ENCODE measurements at places on chromosomes 1 and 21.

- ATAC-seq = no peak
Observed at GRCh38 chr21:25925936-25926335, 191.2 kb downstream of the GABPA start.

GRCh38 chr1:89286549-89287180 lies 14.0 kb upstream of the GBP5 start:
- peak; percentile 79 for ATAC-seq

DNA sequence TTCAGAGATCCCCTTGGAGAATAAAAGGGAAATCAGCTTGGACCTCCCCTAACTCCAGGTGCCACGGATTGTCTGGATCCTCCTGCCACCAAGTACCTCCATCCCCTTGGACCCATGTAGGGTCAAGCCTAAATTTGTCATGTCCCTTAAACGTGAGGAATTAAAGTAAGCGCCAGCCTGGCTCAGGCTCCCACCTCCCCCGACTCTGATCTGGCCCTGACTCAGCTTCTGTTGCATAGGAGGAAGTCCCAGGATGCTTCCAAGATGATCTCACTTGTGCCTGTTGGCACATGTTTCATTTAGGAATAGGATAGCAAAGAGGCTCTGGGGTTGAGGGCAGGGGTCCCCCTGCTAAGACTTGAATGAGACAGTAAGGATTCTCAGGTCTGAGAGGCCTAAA lies 231.9 kb upstream of the JUN start:
- no peak for ATAC-seq

DNA sequence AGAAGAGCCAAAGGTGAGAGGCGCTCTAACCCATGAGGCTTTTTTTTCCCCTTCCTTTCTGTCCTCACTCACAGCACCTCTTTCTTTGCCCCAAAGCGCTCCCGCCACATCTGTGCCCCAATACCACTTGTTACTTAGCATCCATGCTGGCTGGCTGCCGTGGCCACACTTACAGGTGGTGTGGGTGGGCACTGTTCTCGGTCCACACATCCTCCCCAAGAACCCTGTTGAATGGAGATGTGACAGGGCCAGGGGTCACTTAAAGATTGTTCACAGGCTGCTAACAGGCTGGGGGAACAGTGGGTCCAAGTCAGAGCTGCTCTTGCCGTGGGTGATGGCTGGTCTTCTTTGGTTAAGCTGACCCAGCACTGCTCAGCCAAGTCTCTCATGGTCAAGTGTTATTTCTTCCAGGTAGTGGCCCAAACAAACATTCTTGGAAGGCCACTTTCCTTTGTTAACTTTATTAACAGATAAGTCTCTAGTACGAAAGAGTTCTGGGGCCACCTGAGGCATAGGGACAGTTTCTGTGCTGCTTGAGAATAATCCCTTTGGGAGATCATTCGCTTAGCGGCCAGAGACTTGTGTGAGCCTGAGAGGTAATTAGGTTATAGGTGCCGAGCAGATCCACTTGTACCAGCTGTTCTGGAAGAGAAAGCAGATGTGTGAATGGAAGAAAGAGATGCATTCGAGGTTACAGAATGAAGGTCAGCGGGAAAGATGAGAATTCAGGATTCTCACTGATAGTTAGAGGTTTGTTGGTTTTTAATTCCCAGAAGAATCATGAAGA lies 62.6 kb upstream of the IRF2BP2 start:
- no peak for ATAC-seq

DNA sequence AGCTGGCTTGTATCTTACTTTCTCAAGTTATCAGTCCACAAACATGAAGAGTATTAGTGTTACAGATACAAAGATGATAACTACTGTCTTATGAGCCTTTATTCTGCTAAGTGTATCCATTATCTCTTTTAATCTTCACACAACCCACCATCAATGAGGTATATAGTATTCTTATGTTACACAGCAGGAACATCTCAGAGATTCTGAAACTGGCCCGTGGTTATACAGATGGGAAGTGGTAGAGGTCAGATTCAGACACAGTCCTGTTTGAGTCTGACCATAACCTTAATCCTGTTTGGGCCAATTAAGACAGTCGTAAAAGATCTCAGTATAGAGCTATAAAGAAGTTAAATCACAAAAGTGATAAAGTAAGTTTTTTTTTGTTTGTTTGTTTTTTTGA lies 5.1 kb upstream of the TMEM269 start:
- ATAC-seq = no peak

DNA sequence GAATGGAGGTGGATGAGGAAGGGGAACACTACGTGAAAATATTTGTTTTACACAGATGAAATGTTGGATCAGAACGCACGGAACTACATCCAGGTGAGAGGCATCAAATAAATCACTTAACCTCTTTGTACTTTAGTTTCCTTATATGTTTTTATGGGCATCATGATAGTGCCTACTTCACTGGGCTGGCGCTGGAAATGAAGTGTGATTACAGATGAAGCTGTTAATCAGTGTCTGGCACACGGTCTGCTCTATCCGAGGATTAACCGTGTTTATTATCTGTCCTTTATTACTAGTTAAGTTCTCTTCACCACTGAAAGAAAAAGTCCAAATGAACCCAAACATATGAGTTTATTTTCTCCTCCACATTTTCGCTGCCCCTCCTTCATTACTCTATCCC lies 96.0 kb upstream of the TRABD2B start:
- ATAC-seq = no peak

GRCh38 chr21:45105906-45106485 lies 31.6 kb downstream of the ADARB1 start:
- no peak for ATAC-seq

GRCh38 chr1:194774535-194774934 lies 1588.1 kb upstream of the B3GALT2 start:
- ATAC-seq = no peak

DNA sequence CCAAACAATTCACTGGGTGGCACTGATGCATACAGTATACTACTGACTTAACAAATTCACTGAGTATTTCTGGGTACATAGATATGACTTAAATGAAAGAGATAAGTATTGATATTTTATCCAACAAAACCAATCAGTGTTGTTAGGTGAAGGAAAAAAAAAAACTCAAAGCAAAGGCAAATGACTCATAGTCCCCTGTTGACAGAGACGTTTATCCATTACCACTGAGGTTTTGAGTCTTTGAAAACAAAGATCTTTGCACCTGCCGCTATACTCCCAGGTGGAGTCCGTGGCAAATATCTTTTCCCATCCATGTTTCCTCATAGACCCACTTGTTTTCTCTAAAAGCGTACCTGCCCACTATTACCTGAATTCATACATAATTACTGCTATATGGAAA lies 18.4 kb downstream of the DYNLT5 start:
- peak; percentile 30 for ATAC-seq

DNA sequence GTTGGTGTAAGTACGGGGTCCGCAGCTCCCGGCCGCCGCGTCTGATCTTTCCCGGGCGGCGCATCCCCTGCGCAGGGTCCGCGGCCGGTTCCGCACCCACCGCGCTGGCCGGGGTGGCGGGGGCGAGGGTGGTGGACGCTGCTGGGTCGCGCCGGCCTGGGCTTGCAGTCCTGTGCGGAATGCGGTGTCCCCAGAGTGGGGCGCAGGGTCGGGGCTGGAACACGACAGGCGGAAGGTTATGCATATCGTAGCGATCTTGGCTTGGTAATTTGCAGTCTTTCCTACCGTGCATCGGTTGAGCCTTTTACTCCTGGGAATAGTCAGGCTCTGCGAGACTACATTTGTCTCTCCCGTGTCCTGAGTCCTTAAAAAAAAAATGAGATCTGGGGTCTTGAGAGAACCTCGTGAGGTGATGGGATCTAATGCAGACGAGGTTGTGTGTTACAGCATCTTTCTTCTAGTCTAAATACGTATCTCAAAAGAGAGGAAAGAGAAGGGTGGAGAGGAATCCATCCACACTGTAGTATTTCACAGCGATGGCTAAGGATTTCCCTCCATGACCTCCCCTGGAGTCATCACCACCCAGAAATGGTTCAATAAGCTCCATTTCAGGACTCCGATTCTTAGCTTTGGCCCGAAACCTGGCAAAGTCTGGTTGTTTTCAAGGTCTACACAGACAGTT lies 572 bp downstream of the ATP1B1 start:
- no peak for ATAC-seq

DNA sequence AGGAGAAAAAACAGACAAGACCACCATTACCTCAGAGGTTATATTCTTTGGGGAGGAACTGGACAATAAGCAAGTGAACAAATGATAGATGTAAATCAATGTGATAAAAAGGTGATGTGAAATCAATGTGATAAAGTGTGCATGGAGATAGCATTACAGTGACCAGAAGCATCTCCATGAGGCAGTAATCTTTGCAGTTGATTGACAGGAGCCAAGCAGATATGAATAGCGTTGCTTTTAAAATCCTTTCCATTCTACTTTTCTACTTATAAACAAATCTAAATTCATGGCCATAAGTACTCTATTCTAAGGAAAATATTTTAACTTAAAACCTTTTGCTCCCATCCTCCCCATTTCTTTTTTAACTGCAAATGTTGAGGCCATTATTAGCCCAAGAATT lies 2.8 kb upstream of the H3-3A start:
- no peak for ATAC-seq

DNA sequence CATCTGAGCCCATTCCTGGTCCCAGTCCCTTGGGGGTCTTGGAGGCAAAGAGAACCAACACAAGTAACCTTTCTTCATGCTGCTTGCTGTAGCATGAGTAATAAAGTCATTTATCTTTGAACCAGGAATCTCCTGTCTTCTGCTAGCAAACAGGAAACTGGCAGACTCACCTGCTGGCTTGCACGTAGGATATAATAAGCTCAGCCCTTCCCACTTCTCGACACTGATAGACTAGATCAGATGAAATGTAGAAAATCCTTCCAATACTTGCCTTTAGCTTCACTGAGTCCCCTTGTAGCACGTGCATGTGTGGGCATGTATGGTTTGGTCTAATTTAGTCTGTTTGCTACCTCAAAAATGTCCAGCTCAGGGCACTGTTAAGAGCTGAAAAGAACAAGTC lies 6.5 kb upstream of the TFF2 start:
- ATAC-seq = no peak

DNA sequence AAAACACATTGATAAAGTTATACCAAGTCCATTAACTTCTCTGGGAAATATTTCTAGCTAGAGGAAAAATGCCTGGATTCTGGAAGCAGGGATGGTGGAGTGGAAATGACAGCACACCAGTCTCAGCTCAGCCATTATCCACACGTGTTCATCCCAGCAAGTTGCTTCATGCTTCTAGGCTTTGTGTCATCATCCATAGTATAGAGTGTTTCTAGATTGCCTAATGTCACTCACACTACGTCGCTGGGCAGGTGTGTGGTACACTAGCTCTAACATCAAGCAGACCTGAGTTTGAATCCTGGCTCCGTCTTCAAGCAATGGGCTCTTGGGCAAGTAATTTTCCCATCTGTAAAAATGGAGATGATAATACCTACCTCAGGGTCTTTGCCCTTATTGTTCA lies 326.3 kb downstream of the PBX1 start:
- ATAC-seq = no peak

- no peak for ATAC-seq
Observed at GRCh38 chr1:173113015-173113741, 62.4 kb upstream of the TNFSF18 start.

- ATAC-seq = no peak
Observed at GRCh38 chr1:161771161-161771560, 5.0 kb downstream of the ATF6 start.

DNA sequence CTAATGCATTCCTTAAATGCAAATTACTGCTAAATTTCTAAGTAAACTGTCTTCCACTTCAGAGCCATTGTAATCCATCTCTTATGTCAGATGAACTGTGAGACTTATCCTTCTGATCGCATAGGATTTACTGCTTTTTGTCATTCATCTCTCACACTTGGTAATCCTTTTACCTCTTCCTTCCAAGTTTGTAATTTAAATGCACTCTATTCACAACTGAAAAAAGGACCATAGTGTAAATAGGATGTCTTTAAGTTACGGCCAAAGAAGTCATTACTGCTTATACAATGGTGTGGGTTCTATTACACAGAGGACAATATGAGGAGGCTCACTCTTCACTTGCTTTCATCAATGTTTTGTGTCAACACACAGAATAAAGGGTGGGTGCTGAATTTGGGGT lies 393.3 kb downstream of the PTBP2 start:
- no peak for ATAC-seq

DNA sequence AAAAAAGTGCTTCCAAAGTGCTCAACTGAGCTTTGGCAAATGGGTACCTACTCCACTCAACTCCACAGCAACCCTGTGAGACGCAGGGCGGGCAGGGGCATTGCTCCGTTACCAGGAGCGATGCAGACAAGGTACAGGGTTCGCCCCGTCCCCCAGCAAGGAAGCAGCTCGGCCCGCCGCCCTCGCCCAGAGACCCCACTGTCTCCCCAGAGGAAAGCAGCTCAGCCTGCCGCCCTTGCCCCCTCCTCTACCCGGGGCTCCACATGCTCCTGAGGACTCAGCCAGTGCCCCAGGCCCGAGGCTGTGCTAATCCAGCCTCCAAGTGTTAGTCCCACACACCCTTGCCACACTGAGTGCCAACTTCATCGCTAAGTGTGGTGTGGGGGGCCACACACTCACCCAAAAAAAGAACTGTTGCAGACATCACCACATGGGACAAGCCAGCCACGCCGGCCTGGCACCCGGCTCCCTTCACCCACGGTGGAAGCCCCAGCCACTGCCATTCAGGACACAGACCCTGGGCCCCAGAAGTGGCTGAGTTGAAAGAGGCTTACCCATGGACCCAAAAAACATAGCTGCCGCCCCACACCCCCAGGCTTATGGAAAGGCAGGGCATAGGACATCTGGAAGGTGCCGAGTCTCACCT lies 26.3 kb downstream of the WDR4 start:
- ATAC-seq = no peak

- no peak for ATAC-seq
Observed at GRCh38 chr21:36166705-36167104, 10.1 kb downstream of the DOP1B start.

DNA sequence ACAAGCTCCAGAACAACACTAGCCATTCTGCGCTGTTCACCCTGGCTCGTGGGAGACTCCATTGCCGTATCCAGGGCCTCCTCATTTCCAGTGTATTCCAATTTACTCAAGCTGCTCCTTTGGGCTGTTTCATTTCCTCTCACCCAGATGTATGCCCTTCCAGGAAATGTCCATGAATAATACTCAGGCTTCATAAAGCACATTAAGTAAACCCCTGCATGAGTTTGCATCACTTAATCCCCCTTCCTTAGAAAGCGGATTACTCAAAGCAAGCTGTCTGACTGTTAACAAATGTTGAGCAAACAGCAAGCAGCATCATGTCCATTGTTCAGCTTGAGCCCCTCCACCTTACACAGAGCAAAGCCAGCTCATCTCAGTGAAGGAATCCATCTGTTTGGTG lies 403.6 kb upstream of the PBX1 start:
- ATAC-seq = no peak

DNA sequence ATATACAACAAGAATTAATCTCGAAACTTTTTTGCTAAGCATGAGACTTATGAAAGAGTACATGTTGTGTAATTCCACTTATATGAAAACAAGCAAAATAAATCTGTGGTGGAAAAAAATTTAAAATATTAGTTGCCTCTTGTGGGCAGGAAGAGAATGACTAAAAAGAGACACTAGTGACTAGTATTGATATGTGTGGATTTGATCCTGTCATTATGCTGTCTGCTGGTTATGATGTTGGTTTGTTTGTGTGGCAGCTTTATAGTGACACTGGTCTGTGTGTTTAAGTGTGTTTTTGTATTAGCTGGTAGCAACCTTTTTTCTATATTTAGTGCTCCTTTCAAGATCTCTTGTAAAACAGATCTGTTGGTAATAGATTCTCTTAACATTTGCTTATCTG lies 267.8 kb upstream of the NRIP1 start:
- no peak for ATAC-seq

- ATAC-seq = no peak
Observed at GRCh38 chr1:13549521-13549920, 34.1 kb upstream of the PDPN start.

- no peak for ATAC-seq
Observed at GRCh38 chr1:201096977-201097856, 15.0 kb downstream of the CACNA1S start.

GRCh38 chr21:34730194-34730593 lies 61.4 kb downstream of the CLIC6 start:
- ATAC-seq = no peak

Data from activated CD4-positive, CD25-positive, alpha-beta regulatory T cell treated with anti-CD3 and anti-CD28 coated beads, Interleukin-2, amount 50 U/mL, for 24 hours (primary cell).